Stimulated activated CD8-positive, alpha-beta memory T cell treated with anti-CD3 and anti-CD28 coated beads, Interleukin-4, amount 100 ng/mL, for 1 hour (primary cell): ENCODE measurements at places on chromosomes 11 and 22.

DNA sequence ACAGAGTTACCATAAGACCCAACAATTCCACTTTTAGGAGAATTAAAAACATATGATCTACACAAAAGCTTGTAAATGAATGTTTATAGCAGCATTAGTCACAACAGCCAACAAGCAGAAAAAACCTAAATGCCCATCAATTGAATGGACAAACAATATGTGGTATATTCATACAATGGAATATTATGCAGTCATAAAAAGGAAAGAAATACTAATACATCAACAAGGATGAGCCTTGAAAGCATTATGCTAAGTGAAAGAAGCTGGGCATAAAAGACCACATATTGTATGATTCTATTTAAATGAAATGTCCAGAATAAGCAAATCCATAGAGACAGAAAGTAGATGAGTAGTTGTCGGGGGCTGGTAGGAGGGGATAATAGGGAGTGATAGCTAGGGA, 5.0 kb downstream of the MPZL2 start:
- DNase-seq, result no peak

GRCh38 chr11:45607995-45608394, 57.4 kb downstream of the CHST1 start:
- DNase-seq, result no peak

DNA sequence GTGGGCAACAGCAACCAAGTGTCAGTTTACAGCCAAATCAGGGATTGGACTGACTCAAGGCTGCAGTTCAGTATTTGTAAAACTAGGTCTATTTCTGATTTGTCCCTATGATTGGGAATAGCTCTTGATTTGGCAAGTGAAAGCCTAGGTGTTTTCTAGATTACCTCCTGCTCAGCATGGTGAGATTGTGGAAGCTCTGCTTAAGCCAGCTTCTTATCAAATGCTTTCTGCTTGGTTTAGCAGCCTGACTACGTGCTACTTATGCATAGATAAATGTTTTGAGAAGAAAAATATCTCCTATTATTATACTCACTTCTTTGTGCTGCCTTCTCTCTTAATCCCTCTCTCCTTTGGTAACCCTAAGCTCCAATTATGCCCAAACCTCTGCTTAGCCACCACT, 86.3 kb upstream of the AMOTL1 start:
- DNase-seq, result no peak

DNA sequence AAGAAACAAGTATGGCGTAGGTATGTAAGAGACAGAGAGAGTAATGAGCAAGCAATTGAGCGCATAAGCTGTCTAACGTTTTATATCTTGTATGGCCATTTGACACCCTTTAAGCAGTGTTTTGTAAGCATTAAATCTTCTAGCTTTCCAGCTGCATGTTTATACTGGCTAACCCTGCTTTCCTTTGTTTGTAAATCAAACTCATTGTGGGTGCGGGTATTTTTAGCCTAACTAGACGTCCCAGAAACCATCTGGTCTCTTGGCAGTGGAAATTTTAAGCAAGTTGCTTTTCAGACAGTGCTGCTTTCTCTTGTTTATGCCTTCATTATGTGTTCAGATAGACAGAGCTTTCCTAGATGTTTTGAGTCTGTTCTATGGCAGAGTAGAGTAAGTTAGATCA, 73.5 kb downstream of the RNF169 start:
- DNase-seq, result no peak

GRCh38 chr22:19430890-19431541, 517 bp downstream of the HIRA start:
- DNase-seq, result no peak

- no peak for DNase-seq
These were observed 2.8 kb downstream of the CRYAB start for GRCh38 chr11:111908639-111909305.

DNA sequence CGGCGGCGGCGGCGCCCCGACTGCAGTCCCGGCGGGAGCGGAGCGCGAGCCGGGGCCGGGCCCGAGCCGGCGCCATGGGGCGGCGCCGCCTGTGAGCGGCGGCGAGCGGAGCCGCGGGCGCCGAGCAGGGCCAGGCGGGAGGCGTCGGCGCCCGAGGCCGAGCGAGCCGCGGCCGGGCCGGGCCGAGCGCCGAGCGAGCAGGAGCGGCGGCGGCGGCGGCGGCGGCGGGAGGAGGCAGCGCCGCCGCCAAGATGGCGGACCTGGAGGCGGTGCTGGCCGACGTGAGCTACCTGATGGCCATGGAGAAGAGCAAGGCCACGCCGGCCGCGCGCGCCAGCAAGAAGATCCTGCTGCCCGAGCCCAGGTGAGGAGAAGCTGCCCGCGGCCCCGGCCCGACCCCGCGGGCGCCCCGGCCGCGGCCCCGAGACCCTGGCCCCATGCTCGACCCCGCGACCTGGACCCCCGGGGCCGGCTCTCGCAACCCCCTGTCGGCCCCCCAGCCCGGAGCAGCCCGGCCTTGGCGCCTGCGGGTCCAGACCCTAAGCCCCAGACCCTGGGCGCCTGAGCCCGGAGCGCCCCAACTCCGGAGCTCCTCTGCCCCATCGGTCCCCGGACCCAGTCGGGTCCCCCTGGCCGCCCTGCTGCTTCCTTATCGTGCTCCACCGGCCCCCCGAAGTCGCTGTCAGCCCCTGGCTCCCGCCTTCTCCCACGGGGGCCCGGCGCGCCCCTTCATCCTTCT, at the start of gene GRK2:
TSS of gene GRK2 (plus strand) at position 25 of the 739 bp plus-strand sequence. CDS start at position 252, 227 bp downstream.
- DNase-seq, result no peak

DNA sequence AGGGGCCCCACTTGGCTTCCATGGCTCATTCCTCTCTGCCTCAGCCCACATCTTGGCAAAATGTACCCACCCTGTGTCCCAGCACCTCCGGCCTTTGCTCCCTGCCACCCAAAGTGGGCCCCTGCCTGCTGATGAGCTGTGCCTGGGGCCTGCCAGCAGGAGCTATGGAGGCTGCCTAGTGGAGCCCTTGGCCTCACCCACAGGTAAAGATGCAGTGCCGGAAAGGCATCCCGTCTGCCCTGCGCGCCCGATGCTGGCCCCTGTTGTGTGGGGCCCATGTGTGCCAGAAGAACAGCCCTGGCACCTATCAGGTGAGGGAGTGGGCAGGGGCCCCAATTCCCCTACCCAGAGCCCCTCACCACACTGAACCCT, 1.3 kb downstream of the TBC1D10C start:
- no peak for DNase-seq

GRCh38 chr22:40025856-40026255, 31.1 kb downstream of the FAM83F start:
- DNase-seq, result no peak
